ENCODE measurements at places on chromosomes 1 and 21.

DNA sequence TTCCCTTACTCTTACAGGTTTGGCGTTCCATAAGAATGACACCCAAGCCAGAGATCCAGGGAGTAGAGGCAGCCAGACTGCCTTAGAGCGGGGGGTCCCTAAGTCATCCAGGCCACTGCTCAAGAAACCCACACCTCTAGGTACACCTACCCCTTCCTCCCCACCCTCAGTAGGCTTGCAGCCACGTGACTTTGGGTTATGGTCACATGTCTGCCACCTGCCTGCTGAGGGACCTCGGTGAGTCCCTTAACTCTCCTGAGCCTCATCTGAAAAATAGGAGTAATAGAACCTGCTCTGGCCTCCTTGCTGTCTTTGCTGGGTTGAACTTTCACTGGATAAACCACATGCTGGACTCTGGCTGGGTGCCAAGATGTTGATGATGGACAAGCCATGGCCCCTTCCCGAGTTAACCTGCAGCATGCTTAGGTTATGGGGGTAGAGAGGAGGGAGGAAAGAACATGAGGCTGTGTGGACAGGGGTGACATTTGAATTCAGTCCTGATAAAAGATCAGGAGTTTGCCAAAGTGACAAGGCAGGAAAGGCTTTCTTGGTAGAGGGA is 4.5 kb downstream of the RPS6KA1 start:
- no peak for DNase-seq

DNA sequence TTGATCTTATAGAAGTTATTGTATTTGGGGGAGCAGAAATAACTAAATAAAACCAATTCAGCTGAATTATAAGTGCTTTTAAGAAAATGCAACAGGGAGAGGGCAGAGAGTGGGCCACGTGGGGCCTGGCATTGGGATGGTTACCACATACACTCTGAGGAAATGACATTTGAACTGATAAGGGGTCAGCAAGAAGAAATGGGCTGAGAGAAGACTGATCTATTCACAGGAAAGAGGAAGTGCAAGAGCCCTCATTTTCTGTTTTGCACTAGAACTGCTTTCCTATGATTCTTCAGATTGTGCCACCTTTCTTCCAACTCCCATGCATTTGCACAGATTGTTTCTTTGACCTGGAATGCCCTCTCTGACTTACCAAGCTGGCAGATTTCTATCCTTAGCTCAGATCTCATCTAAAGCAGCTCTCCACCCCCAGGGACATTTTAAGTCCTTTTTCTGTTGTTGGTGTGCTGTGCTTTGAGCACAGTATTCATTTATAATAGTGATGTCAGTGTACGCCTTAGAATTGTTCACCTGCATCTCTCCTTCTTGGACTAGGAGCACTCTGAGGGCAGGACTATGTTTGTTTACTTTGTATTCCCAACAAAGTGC is 115.9 kb downstream of the FGGY start:
- no peak for DNase-seq

GRCh38 chr21:45549626-45550463 is 7.6 kb upstream of the SLC19A1 start:
- DNase-seq = no peak

DNA sequence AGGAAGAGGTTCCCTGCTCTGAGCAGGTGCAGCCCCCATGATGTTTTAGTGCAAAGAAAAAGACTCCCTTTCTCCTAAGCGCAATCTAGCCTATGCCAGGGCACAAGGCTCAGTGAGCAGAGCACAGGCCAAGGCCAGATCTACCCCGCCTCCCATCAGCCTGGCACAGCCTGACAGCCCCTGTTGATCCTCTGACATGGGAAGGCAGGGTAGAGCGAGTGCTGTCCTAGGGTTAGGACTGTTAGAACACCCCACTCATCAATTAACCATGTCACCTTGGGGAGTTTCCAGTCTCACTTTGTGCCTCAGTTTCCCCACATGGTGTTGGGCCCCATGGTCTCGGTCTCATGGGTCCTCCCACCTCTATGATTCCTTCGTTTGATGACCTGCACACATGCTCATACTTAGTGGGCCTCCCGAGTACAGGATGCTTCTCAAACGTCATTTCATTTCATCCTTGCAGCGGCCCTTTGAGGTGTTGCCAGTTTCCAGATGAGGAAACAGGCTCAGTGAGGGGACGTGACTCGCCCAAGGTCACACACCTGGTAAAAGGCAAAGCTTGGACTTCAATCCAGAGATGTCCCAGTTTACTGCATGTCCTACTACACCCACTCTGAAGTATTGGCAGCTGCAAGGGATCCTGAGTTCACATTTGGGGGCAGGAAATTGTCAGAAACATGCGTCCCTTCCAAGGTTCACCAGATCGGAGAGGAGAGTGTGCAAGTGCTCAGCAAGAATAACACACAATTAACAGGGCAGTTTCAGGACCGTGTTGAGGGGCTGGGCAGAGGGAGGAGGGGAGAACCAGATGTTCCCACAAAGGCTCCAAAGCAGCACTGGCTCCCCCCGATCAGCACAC is 213.3 kb downstream of the TRABD2B start:
- DNase-seq = no peak

DNA sequence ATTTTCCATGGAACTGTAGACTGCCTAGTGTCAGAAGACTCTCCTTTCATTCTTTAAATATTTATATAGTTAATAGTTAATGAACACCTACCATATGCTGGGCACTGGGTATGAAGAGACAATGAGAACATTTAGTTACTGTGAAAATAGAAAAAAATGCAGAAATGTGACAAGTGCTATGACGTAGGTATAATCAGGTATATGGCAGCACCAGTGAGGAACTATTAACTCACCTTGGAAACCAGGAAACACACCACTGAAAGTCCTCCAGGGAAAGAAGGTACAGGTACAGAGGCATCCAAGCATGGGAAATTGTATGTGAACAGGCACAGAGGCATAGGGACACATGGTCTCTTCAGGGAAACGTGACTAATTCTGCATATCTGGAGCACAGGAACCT is 42.3 kb downstream of the DPT start:
- no peak for DNase-seq

- DNase-seq = no peak
Observed at GRCh38 chr1:213571843-213572242, 415.9 kb upstream of the PROX1 start.

DNA sequence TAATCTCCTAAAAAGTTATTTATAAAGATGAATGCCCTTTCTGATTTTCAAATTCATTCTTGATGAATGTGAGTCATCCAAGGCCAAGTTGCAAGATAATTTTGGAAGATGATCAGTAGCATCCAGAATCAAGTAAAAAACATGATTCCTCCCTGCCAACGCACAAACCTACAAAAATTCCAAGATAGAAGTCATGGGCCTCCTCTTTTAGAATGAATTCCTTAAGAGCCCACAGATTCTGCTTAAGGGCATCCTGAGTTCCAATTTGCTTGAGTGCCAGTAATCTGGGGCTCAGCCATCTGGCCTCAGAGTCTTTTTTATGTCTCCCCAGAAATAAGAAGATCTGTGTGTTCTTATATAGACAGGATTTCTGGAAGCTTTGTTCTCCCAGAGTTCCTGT is 23.2 kb upstream of the SPATA6 start:
- no peak for DNase-seq

GRCh38 chr1:73066866-73067265 is 784.5 kb upstream of the NEGR1 start:
- peak; percentile 27 for DNase-seq

- no peak for DNase-seq
Observed at GRCh38 chr1:55322842-55323241, 107.7 kb upstream of the USP24 start.

DNA sequence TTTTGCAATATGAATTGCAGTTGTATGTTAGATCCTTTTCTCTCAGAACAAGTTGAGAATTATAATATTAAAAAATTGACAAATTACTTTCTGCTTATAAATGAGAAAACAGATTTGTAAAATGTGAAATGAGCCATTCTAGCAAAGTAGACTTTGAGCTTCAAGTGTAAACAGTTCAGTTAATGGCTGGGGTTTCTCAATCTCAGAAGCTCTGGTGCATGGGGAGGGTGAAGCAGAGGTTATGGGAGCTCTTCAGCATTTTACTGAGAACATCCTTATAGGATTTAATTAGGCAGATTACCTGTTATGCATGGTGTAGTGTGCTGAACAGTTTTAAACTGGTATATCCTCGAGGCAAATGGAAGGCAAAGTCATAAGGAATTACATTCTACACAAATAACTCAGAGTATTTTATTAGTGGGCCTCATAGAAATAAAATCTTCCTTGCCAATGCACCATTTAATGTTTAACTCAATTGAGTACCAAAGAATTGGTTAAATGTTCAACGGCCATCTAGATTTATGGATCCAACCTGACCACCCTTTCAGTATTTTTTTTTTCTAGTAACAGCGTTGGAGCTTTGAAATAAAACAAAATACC is 1143.6 kb upstream of the ADGRL2 start:
- DNase-seq = no peak

- no peak for DNase-seq
Observed at GRCh38 chr1:210822932-210823331, 311.0 kb downstream of the KCNH1 start.

DNA sequence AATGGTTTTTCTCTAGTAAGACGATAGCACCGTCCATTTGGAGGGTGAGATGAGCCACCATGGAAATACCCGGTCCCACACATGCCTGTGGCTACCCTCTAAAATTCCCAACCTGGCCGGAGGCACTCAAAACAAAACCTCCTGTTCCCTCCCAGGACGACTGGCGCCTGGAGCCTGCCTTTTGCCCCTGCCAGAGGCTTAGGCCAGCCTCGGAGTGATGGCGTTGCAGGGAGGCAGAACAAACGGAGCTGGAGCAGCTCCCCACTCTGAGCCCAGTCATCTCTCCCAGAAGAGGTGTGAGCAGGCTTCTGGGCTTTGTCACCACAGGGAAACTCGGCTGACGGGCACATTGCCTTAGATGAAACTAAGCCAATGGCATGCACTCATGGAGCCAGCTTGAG is 213.7 kb upstream of the HOOK1 start:
- DNase-seq = no peak

- DNase-seq = peak; percentile 94
Observed at GRCh38 chr1:44842862-44843655, at the start of gene PTCH2. TSS of gene PTCH2 (minus strand) at chr1:44843253. CDS start at chr1:44842932, 321 bp downstream.

DNA sequence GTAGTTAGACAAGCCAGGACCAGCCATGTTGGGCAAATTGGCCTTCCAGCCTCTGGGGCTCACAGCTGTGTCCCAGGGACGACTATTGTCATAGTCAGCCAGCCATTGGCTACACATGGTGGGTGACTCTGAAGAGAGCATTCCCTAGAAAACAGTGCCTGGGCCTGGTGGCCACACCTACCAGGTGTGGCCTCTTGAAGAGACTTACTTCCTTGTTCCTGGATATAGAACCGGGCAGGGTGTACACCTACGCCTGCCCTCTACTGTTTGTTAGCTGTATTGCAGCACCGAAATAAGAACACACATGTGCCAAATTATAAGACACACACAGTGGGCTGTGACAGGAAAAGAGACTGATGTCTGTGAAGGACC is 134.6 kb upstream of the ARHGEF16 start:
- peak; percentile 76 for DNase-seq

DNA sequence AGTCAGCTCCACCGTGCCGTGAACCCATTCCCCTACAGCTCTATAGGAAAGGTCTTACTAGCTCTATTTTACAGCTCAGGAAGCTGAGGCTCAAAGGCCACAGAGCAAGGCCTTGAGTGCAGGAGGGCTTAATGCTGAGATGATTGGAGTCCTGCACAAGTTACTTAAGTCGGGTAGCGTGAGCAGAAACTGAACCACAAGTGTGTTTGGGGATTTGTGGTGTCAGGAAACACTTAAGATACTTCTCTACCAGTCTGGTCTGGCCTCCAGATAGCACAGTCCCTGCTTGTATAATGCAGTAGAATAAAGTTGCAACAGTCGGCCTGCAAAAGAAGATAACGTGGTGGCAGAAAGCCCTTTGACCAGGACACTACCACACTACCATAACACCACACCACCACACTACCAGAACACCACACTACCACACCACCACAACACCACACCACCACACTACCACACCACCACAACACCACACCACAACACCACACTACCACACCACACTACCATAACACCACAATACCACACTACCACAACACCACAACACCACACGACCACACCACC is 118.1 kb downstream of the SPSB1 start:
- DNase-seq = peak; percentile 5

DNA sequence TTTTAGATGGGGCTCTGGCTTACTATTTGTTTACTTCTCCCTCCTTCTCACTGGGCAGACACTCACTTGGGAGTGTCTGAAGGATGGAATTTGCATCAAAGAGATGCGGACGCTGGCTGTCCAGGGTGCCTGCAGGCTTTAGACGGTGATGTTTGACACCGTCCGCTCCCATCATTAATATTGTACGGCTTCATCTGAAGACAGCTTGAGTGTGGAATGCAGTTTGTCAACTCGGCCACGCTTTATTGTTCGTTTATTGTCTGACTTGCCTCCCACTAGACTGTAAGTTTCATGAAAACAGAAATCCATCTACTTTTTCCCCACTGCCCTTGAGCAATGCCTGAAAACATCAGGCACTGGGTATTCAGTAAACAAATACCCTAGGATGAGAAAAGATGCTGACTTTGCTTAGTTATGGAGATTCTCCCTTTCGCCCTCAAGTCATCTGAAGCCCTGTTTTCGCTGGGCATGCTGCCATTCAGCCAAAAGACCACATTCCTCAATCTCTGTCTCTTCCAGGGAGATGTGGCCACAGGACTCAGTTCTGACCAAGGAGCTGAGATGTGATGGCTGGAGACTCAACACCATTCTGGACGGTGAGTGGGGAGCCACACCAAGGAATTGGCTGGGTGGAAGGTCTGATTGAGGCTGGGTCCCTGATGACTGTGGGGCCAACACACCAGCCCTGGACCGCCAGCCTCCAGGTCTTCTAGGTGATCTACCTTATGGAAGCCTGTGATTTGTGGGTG is 87.6 kb downstream of the BCAR3 start:
- DNase-seq = no peak

DNA sequence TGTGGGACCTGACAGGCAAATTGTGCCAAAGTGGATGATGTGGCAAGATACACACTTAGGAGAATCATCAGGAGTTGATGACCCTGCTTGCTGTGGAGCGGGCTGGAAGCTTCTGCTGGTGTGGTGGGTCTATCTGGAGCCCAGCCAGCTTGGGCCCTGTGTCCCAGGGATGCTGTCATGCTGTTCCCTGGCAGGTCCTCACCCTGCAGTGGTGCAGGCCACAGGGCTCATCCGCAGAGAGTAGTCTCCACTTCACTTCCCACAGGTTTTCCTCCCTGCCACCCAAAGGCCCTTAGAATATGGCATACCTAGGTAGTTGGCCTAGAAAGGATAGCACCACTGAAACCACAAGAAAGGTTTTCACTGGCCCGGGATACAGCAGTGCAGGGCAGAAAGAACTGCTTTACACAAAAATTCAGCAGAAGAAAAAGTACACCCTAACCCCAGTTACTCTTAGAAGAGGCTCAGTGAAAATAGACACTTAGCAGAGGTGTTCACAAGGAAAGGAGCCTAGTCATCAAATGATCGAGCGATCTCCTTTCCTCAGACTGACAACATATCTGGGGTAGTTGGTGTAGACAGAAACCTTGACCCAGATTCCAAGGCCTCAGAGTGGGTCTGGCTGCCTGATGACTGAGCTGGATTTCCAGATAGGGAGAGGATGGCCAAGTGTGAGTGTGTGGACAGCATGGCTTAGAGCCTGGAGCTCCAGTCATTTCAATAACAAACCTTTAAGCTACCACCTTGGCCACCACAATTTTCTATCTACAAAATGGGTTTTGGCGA is 1.3 kb upstream of the C1orf226 start:
- no peak for DNase-seq
